NCI-H510A treated with DMSO at 0.1 percent for 48 hours (cell line): ENCODE measurements at places on chromosomes 4 and X.

DNA sequence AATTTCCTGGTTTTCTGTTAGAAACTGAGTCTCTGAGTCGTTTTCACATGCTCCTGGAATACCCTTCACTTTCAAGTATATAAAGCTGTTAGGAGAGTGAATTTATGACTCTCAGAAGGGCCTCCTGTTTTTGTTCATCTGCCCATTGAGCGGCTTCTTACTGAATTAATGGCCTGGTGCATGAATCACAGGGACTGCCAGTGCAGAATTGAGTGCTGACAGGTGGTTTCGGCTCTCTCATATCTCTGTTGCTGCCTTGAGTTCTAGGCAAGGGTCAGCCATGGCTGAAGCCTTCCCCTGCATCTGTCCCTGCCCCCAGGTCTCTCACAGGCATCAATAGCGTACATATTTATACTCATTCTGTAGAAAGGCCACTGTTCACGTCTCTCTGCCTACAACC, 22.7 kb upstream of the SEPSECS start:
- peak; percentile 39 for DNase-seq

GRCh38 chr4:77127215-77127614, 29.8 kb upstream of the CCNG2 start:
- no peak for DNase-seq

DNA sequence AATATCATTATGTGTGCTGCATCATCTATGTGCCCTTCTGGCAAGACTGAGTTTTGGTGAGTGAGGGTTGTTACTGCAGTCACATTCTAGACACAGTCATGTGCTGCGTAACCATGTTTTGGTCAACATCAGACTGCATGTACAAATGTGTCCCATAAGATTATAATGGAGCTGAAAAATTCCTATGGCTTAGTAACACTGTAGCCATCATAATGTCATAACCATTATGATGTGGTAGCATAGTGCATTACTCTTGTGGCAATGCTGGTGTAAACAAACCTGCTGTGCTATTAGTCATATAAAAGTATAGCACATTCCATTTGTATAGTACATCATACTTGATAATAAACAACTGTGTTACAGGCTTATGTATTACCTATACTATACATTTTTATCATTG, 198.1 kb upstream of the NUDT6 start:
- no peak for DNase-seq

GRCh38 chr4:123995936-123996335, 599.3 kb downstream of the SPRY1 start:
- DNase-seq = no peak

- DNase-seq = no peak
These were observed 15.9 kb upstream of the TADA2B start for GRCh38 chr4:7027284-7027683.

DNA sequence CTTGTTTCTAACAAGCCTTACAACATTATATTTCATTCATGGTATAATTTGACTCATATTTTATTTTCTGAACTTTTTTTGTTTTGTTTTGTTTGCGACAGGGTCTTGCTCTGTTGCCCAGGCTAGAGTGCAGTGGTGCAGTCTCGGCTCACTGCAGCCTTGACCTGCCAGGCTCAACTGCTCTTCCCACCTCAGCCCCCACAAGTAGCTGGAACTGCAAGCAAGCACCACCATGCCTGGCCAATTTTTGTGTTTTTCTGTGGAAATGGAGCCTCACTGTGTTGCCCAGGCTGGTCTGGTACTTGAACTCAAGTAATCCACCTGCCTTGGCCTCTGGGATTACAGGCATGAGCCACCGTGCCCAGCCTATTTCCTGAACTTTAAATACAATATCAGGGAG, 42.5 kb downstream of the GRID2 start:
- no peak for DNase-seq

GRCh38 chr4:150096625-150097024, 18.4 kb downstream of the DCLK2 start:
- no peak for DNase-seq

GRCh38 chr4:146567396-146567795, 45.7 kb upstream of the SLC10A7 start:
- DNase-seq = no peak

DNA sequence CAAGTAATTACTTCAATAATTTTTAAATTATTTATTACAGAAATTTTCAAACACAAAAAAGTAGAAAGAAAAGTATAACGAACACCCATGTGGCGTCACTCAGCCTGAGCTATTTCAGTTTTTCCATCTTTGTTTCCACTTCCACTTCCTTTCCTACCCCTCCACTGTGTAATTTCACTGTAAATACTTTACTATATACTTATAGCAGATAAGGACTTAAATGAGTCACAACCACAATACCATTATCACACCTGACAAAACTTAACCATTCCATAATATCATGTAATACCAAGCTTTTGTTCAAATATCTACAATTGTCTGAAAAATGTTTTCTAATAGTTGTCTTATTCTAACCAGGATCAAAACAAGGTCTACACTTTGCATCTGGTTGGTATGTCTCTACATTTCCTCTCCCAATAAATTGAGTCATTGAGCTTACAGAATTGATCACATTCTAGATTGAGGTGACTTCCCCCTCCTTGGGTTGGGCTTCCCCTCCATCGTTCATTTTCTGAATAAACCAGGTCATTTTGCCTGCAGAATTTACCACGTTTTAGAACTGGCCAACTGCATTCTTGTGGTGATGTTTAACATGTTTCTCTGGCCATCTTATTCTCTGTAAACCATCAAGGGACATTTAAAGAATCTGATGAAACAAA, 48.7 kb downstream of the ATP10D start:
- no peak for DNase-seq

DNA sequence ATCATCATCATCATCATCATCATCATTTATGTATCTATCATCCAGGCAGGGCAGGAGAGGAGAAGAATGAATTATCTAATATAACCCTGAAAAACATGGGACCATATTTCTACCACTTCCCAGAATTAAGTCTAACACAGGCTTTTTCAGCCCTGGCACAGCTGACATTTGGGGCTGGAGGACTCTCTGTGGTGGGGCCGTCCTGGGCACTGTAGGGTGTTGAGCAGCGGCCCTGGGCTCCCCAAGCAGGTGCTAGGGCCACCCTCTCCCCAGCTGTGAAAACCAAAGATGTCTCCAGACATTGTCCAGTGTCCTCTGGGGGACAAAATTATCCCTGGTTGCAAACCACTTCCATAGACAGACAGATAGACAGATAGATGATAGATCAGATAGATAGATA, 288.4 kb downstream of the CRLF2 start:
- no peak for DNase-seq

DNA sequence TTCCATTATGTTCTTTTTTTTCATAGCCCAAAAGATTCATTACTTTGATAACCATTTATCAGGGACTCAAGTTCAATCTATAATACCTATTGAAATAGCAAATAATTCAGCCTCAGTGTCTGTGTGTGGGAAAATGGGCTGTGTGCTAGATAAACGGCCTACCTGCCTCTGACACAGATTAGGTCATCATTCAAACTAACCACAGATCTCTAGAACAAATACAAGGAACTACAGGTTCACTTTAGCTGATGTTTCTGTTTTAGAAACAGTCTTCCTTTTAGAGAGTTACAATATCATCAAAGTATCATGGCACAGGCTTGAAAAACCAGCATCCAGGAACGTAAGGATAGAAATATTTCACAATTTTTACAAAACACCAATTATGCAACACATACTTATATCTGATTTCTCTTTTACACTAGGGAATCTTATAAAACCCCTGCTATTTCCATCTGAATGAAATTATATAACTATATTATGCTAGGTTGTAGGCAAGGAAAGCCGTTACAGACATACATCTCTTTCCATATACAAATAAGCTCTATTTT, 56.6 kb upstream of the MAB21L2 start:
- no peak for DNase-seq

DNA sequence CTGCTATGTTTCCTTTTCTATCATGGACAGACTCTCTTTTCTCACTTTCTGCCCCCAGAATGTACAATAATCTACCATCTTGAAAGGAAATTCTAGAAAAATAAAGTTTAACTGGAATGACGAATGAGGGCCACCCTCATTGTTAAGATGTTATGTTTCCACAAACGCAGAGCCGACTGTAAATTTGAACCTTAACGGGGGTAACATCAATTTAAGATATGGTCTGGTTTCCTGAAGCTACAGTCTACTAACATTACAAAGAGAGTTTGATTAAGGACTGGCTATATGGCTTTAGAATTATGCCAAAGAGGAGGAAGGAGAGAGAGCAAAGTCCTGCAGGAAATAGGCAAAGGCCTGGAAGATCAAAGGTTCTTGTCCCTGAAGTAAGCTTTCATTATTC, 227.2 kb downstream of the USP46 start:
- no peak for DNase-seq

- no peak for DNase-seq
These were observed 101.8 kb downstream of the AGTR2 start for GRCh38 chrX:116272322-116272721.

GRCh38 chrX:136858007-136858756, 22.3 kb downstream of the RBMX start:
- no peak for DNase-seq

- no peak for DNase-seq
These were observed 45.3 kb downstream of the FAT4 start for GRCh38 chr4:125359960-125360634.

DNA sequence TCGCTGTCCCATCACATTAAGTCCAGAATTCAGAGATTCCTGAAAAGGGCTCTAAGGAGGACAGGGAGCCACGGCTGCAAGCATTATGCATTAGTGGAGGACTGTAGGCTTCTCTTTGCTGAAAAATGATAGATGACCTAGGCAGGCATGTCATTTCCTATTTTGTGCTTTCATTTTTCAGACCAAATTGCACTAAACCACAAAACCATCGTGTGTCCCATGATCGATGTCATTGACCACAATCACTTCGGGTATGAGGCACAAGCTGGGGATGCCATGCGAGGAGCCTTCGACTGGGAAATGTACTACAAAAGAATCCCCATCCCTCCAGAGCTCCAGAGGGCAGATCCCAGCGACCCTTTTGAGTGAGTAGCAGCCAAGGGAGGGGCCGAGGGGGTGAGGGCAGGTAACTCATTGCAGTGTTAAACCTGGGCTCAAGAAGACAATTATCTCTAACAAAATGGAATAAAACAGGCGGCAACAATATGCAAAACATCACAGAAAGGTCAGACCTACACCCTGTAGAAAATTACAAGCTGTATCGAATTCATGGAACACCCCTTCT, 355.2 kb upstream of the GALNT7 start:
- no peak for DNase-seq

DNA sequence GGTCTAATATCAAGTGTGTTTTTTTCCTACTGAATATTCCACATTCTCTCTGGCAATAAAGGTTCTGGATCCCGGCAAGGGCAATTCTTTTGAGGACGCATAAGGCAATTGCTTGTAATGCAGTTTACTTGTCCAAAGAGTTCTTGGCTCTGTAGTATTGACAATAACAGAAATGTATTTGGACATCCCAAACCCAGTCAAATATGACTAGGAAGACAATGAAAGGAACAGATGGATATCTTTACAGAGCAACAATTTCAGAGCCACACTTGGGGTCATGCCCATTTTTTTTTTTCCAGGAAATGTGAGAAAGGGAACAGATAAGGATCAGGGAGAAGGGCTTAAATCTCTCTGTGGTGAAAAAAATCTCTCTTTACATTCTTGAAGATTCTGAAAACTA, 12.2 kb downstream of the GK2 start:
- no peak for DNase-seq

GRCh38 chrX:42615161-42615563, 162.8 kb downstream of the PPP1R2C start:
- no peak for DNase-seq

DNA sequence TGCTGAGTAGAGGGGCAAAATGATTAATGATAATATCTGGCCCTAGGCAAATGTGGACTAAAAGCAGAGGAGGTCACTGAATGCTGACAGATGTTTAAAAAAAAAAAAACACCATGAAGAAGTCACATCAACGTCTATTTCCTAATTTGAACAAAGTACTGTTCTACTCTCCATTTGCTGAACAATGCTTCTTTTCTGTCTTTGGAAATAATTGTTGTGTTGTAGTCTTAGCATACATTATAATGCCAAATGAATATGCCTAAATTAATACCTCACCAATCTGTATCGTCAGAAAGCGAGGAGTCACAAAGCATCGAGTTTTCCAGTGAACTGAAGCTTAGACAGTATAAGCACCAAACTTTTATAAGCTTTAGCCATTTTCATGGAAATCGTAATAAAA, 140.9 kb upstream of the JADE1 start:
- no peak for DNase-seq

DNA sequence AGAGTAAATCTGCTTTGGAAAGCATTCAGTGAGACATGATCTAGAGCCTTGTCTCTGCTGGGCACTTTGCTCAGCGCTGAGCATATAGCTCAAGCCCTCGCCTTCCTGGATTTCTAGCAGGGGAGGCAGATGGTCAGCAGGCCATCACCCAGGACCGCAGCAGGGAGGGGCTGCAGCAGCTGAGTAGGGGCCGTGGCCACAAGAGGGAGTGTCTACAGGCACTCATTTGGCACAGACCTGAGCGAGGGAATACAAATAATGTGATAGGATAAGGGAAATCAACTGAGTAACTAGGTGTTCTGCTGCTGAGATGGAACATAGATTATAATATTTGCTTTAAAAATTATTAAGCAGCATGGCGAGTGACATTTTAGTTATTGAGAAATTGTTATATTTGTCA, 30.2 kb downstream of the OFD1 start:
- DNase-seq = no peak

DNA sequence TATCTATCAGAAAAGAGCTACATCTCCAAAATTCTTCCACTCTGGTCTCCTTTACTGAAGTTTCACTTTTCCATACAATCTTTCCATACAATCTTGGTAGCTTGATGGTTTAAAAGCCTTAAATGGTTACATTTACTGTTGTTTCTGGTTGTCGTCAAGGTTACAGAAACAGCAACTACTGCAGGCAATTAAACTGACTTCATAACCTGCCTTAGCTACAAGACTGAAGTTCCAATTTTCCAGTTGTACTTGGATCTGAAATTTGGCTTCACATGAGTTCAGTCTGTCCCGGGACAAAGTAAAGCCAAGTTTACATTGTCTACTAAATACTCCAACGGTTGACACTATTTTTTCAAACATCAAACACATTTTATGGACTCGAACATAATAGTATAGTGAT, 326.4 kb downstream of the ANKRD50 start:
- no peak for DNase-seq

DNA sequence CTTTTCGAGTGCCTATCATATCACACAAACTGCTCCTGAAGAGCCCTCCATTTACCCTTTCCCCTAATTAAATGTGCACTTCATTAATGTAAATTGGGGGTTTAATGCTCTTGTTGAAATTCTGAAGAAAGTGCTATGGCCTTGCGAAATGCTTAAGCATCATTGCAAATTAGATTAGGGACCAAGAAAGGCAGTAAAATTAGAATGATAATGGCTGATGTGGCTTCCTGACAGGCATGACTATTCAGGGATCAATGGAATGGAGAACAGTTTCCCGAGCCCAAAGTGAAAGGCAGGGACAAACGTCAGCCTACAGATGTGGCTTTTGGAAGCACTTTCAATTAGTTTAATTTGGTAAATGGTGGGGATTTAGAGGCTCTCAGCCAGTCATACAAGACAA, 120.1 kb downstream of the NKX6-1 start:
- no peak for DNase-seq
